ENCODE measurements at places on chromosomes 5 and 9.

- no peak for DNase-seq
Observed at GRCh38 chr5:28014779-28015178, 976.4 kb upstream of the CDH9 start.

DNA sequence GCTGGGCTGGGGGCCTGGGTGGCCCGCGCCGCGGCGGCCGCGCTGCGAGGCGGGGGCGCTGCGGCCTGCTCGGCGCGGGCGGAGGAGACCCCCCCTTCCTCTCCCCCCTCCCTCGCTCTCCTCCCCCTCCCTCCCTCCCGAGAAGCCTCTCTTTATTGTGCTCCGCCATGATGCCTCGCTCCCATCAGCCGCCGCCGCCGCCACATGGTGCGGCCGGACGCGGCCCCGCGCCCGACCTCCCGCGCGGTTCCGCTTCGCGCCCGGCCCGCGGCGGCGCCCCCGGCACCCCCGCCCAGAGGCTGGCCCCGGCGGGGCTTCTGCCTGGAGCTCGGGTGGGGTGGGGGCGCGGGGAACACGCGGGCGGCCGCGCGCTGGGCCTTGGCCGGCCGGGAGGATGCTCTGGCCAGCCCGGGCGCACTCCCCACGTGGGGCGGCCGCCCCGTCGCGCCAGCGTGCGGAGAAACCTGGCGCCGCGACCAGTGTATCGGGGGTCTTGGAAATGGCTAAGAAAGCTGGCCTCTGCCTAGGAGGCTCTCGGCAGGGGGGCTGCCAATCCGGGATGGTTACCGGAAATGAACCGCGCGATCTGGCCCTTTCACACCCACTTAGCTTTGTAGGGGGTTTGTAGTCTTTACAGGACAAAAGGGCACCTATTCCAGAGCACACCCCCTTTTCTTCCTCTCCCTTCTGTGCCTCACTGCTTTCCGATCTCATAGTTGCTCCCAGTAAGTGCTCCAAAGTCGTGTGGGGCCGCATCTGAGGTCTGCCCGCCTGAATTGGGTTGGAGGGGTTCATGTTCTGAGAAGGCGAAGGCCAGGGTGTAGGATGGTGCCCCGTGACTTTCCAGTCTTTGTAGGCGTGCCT is 1.0 kb downstream of the SET start:
- peak; percentile 59 for DNase-seq

GRCh38 chr5:56072863-56073766 is 78.4 kb upstream of the IL6ST start:
- no peak for DNase-seq

DNA sequence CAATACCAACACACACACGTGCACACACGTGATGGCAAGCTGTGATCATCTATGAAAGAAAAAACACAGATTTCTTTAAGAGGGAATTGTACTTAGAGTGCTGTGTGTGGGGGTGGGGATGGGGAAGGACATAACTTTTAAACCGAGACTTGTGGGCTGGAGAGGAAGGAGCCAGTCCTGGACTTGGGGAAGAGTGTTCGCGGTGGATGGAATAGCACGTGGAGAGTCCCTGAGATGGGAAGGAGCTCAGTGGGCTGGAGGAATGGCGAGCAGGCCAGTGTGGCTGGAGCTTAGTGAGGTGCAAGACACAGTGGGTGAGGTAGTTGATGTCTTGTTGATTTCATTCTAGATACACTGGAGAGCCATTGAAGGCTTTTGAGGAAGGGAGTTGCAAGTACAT is 78.5 kb downstream of the RGS3 start:
- DNase-seq = no peak

GRCh38 chr5:5340206-5340729 is 82.2 kb upstream of the ICE1 start:
- DNase-seq = no peak

- no peak for DNase-seq
Observed at GRCh38 chr9:114046875-114047274, 31.2 kb downstream of the AMBP start.

- DNase-seq = peak; percentile 90
Observed at GRCh38 chr5:43244823-43245565, 53.0 kb downstream of the NIM1K start.

DNA sequence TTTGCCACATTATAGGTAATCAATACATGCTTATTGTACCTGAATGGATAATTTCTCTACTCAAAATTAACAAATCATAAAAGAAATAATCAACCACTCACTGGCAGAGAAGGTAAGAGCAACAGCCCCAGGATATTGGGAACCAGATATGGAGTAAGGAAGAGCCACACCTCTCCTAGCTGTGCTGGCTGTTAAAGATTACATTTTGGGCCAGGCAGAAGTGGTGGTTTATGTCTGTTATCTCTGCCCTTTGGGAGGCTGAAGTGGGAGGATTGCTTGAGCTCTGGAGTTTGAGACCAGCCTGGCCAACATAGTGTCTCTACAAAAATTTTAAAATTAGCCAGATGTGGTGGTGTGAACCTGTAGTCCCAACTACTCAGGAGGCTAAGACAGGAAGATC is 56.4 kb downstream of the BHMT start:
- DNase-seq = no peak

DNA sequence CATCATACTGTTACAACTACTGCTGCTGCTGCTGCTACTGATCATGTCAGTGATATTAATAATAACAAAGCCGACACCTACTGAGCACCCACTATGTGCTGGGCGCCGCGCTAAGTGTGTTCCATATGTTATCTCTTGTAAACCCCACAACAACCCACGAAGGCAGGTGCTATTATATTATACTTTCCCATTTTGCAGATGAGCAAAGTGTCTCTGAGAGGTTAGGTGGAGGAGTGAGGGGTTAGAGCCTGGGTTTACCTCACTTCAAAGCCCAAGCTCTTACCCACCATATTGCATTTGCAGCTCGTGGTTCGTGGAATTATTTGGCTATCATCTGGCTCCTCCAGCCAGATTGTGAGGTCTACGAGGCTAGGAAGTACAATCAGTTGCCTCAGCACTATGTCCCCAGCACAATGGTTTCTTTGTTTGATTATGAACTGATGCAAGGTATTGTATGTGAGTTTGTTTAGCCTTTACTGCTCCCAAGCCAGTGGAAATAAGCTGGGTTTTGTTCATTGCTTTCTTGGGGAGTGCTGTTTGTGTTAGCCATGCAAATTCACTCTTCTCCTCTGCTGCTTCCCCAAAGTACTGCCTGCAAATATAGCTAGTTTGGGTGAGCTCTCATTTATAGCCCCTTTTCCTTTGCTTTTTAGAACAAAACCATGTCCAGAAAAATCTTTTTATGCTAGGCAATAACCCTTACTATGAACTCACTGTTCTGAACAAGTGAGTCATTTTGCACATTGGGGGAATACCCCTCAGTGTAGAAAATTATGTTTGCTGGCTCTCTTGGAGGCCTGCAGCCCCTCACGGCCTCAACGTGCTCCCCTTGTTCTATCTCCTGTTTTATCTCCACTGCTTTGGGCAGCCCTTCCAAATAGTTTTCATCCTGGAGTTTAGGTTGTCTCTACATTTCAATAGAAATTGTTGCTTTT is 47.9 kb downstream of the ALG2 start:
- no peak for DNase-seq

GRCh38 chr9:105712297-105712696 is 18.0 kb downstream of the TMEM38B start:
- DNase-seq = no peak

GRCh38 chr9:36443581-36443980 is 43.5 kb upstream of the RNF38 start:
- DNase-seq = no peak

All from T-helper 2 cell (primary cell).